ENCODE measurements at places on chromosomes 1 and 21.

- DNase-seq = no peak
Observed at GRCh38 chr1:147750618-147751217, 9.7 kb downstream of the GJA5 start.

DNA sequence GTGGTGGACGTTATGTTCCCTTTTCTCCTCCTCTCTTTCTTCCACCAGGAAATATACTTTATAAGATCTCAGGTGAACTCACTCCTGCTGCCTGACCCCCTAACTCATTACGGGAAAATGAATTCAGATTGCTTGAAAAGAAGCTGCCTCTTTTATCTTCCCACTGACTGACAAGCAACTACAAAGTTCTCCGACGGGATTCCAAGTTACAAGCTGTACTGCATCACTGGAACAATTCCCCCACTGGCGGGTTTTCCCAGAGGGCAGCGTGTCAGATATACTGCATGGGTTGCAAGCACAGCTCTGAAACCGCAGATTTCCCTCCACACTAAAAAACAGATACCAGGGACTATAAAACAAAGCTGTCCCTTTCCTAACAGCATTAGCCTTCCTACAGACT, 390.6 kb downstream of the KCTD3 start:
- DNase-seq = no peak

GRCh38 chr1:70738624-70739023, 309.0 kb downstream of the PTGER3 start:
- no peak for DNase-seq

GRCh38 chr21:41328660-41329607, 12.3 kb downstream of the FAM3B start:
- no peak for DNase-seq

DNA sequence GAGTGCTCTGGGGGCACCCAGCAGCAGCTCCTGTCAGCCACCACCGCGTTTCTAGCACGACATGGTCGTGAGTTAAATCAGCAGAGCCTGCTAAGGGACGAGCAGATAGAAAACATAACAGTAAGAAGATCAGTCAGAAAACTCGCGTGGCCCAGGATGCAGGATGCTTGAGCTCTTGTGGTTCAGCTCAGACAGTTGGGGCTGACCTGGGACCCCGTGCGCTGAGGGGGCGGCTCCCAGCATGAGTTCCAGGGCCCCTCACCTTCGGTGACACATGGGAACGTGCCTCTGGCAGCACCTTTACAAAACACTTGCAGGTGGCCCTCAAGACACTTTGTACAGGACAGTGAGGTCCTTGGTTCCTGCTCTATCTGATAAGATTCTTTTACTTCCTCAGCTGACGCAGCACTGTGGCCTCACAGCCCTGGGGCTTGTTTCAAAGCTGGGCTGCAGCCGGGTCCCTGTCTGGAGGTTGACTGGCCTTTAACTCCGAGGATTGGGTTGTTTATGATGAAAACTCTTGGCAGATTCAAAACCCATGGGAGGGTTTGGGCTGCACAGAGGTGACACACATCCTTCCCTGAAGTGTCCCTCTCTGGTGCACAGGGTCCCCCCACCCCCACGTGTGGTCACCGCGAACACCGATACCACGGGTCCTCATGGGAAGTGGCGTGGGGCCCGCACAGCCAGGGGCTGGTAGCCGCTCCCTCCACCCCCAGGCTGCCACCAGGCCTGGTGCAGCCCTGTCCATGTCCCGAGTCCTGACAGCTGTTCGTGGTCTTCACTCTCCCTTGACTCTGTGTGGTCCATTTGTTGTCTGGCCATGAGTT, 65.3 kb upstream of the COL6A1 start:
- no peak for DNase-seq

GRCh38 chr1:46512135-46512791, 22.6 kb downstream of the DMBX1 start:
- no peak for DNase-seq

GRCh38 chr1:94646141-94646643, 104.6 kb upstream of the F3 start:
- no peak for DNase-seq

GRCh38 chr1:64112281-64112680, 91.1 kb upstream of the UBE2U start:
- no peak for DNase-seq

DNA sequence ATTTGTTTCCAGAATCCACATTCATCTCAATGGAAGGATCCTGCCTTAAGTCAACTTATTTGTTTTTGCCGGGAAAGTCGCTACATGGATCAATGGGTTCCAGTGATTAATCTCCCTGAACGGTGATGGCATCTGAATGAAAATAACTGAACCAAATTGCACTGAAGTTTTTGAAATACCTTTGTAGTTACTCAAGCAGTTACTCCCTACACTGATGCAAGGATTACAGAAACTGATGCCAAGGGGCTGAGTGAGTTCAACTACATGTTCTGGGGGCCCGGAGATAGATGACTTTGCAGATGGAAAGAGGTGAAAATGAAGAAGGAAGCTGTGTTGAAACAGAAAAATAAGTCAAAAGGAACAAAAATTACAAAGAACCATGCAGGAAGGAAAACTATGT, 2.6 kb downstream of the GADD45A start:
- DNase-seq = no peak

GRCh38 chr1:201686714-201687455, 142.1 kb upstream of the IPO9 start:
- no peak for DNase-seq

DNA sequence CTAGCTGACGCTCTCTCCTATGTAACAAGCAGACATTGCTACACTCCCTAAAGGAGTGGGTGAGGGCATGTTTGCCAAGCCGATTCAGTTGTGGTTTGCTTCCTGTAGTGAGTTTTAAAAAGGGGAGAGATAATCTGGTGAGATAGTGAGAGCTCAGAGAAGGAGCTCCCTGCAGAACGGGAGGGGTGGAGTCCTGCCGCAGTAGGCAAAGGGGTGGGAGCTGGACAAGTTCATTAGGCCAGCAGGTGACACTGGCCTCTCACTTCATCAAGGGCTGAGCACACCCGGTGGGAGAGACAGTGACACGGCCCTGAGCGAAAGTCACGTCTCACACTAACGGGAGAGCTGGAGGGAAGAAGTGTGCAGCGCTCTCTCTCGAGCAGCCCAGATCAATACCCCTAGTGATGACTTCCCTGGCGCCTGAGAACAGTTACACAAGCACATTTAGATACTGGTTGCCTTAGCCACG, 144.0 kb upstream of the CD34 start:
- DNase-seq = no peak

- DNase-seq = no peak
Observed at GRCh38 chr1:228013935-228014930, 7.4 kb downstream of the WNT3A start.

- no peak for DNase-seq
Observed at GRCh38 chr1:55974714-55975441, 604.5 kb downstream of the PLPP3 start.

GRCh38 chr1:63859480-63860275, 85.9 kb downstream of the ROR1 start:
- DNase-seq = no peak

- no peak for DNase-seq
Observed at GRCh38 chr1:162003830-162004215, 19.8 kb downstream of the OLFML2B start.

GRCh38 chr21:46557469-46557868, 47.4 kb downstream of the S100B start:
- no peak for DNase-seq

GRCh38 chr1:55069280-55069679, 29.9 kb downstream of the PCSK9 start:
- no peak for DNase-seq

GRCh38 chr1:45686015-45686287, 382 bp downstream of the GPBP1L1 start:
- peak; percentile 80 for DNase-seq

DNA sequence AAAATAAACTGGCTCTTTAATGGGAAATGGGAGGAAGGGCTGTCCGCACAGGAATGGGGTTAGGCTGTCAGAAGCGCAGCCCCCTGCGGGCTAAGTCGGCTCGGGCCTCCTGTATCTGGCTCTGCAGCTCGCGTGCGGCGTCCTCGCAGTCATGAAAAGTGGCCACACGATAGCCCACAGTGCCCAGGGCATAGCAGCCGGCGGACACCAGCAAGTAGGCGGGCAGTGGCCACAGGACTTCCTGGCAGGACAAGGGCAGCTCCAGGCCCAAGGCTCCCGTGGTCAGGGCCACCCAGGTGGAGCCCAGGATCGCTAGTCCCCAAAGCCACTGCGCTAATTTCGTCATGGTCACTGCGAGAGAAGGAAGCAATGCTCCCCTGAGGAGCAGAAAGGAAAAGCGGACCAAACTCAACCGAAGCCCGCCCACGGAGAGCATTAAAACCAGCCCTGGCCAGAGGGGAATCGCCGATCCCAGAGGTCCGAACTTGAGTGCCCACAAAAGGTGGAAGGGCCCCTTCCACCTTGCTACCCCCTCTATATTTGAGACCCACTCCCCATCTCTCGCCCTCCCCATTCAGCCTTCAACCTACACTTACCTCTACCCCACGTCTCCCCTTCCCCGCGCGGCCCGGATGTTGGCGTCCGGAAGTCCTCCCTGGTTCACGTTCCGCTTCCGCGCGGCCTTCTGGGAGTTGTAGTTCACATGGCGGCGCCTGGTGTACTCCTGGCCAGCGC, at the start of gene DPM3:
DPM3 (minus strand) TSS at position 637 of the 735 bp plus-strand sequence; CDS start at position 346, 291 bp downstream.
- DNase-seq = peak; percentile 95

GRCh38 chr1:161473348-161473747, 31.9 kb upstream of the FCGR2A start:
- peak; percentile 28 for DNase-seq

DNA sequence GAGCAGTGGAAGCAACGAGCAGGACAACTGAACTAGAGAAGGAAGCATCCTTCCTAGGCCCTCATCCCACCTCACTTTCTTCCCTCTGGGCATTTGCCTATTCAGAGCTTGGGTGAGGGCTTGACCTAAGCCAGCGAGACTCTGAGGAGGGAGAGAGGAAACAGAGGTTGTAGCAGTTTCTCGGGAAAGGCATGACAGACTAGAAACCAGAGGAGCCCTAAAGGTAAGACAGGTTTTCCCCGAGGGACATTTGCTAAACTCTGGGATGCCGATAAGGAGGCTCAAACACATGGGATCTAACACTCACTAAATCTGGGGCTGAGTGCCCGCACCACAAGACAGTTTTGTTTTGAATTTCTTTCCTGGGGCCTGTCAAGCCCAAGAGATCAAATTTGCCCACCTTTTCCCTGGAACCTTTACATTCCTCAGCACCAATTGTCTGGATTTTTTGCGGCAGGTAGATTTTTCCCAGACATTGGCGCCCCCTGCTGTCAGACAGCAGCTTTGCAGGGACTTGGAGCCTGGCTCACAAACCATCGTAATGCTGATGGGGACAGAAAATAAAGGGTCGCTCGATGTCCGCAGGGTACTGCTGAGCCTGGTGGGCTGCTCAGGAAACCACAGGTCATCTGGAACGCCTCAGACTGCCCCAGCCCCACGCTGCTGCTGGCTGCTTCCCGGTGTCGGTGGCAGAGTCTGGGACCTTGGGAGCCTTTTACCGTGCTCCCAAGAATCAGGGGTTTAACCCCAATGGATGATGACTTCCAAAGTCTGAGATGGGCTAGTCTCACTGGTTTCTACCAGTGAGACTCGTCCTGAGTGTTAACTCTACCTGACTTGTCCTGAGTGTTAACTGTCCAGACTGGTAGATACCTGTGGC, 23.4 kb upstream of the TSPAN2 start:
- DNase-seq = peak; percentile 55

GRCh38 chr1:24909388-24909898, 20.6 kb downstream of the RUNX3 start:
- no peak for DNase-seq

GRCh38 chr1:115301438-115302020, 36.5 kb downstream of the NGF start:
- DNase-seq = no peak

- no peak for DNase-seq
Observed at GRCh38 chr1:214459895-214460294, 91.5 kb downstream of the PTPN14 start.

DNA sequence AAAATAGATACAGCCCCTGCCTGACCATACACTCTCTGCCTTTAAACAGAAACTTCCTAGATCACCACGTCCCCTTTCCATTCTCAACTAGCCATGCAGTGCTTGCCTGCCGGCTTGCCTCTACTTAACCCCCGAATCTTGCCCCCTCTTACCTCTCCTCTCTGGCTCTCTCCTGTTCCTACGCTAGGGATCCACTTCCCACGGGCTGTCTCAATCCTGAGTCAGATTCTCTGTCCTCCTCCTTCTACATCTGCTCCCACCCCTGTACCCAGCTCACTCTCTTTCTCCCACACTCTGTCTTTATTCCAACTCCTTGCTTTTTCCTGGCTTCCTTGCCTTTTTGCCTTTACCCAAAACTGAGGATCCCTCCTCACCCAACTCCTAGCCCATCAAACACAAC, 29.3 kb downstream of the ATF3 start:
- DNase-seq = no peak

GRCh38 chr21:44295163-44295573, 4.7 kb upstream of the PFKL start:
- DNase-seq = no peak

- DNase-seq = no peak
Observed at GRCh38 chr1:8807004-8807403, 10.4 kb downstream of the RERE start.

DNA sequence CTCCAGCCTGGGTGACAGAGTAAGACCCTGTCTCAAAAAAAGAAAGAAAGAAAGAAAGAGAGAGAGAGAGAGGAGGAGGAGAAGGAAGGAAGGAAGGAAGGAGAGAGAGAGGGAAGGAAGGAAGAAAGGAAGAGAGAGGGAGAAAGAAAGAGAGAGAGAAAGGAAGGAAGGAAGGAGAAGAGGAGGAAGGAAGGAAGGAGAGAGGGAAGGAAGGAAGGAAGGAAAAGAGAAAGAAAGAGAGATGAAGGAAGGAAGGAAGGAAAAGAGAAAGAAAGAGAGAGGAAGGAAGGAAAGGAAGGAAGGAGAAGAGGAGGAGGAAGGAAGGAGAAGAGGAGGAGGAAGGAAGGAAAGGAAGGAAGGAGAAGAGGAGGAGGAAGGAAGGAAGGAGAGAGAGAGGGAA, 82.2 kb upstream of the ATP1B1 start:
- no peak for DNase-seq

DNA sequence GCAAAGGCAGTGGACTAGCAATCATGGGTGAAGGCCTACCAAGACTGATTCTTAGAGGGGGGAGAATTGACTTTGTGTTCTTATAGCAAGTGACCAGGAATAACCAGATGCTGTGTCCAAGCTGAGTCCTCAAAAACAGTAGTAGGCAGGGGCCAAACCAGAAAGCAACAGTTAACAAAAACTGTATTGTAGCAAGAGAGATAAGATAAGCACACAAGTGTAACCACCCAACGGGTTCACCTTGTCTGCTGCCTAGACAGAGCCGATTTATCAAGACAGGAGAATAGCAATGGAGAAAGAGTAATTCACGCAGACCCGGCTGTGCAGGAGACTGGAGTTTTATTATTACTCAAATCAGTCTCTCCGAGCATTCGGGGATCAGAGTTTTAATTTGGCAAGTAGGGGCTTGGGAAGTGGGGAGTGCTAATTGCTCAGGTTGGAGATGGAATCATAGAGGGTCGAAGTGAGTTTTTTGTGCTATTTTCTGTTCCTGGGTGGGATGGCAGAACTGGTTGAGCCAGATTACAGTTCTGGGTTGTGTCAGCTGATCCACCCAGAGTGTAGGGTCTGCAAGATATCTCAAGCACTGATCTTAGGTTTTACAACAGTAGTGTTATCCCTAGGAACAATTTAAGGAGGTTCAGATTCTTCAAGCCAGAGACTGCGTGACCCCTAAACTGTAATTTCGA, 8.3 kb upstream of the CSRP1 start:
- no peak for DNase-seq

GRCh38 chr1:160826546-160826945, 30.6 kb downstream of the LY9 start:
- DNase-seq = no peak

Data from activated naive CD4-positive, alpha-beta T cell treated with anti-CD3 and anti-CD28 coated beads for 36 hours (primary cell).